Fibroblast of skin of back (primary cell): ENCODE measurements at places on chromosomes 11 and 22.

DNA sequence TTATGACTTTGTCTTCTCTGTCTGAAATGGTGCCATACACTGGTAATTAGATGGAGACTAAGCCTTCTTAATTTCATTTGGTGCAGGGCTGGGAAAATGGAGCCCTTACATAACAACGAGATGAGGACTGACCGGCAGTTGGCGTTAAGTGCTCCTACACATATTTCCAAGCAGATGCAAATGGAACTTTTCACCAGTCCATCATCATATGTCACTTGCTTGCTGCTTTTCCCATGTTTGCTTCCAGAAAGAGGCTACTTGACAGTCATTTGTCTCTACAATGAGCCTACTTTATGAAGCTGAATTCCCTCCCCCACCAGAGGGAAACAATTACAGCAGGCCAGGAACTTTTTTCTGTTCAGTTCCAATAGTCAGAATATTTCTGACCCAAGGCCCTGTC is 32.6 kb downstream of the SVIP start:
- no peak for DNase-seq

GRCh38 chr22:33781411-33781810 is 138.9 kb downstream of the LARGE1 start:
- DNase-seq = peak; percentile 35

GRCh38 chr11:12999597-12999996 is 9.5 kb upstream of the RASSF10 start:
- DNase-seq = no peak

DNA sequence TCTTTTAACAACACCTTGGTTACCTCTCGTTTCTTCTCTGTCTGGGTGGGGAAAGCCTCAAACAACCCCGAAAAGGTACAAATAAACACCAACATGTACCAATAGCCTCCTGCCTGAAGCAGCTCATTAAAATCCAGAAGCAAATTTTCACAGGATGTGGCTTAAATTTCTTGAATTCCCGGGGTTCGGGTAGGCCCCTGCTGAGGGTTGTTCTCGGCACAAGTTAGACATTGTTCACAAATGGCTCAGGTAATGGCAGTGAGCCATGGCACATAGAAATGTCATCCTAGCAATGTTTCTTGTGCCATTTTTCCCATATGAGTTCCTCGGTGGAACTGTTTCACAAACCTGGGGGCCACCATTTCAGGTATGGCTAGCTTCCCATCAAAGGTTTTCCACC is 19.7 kb upstream of the GLYATL1 start:
- peak; percentile 52 for DNase-seq

GRCh38 chr11:134584706-134585445 is 172.8 kb upstream of the B3GAT1 start:
- no peak for DNase-seq

GRCh38 chr11:85665733-85666132 is 804 bp upstream of the CREBZF start:
- DNase-seq = no peak

DNA sequence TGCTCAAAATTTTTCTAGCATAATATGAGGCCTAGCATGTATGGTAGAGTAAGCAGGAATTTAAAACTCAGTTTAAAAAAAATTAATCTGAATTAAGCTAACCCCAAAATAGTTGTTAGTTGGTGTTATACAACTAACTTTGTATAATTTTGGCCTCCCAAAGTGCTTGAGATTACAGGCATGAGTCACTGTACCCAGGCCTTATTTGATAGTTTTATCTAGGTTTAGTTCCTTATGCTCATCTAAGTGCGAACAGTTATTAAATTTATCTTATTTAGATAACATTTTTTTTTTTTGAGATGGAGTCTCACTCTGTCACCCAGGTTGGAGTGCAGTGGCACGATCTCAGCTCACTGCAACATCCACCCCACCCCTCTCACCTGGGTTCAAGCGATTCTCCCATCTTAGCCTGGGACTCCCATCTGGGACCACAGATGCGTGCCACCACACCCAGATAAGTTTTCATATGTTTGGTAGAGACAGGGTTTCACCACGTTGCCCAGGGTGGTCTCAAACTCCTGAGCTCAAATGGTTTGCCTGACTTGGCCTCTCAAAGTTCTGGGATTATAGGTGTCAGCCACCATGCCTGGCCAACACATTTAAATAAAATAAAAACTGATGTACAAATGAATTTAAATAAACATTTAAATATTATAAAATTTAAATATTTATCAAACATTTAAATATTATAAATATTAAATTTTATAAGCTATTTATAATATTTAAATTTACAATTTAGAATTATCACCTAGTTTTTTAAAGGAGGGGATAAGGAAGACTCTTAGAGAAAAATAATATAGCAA is 7.5 kb downstream of the IL18 start:
- no peak for DNase-seq

- no peak for DNase-seq
Measured at GRCh38 chr11:17550450-17551346, 3.6 kb downstream of the OTOG start.

DNA sequence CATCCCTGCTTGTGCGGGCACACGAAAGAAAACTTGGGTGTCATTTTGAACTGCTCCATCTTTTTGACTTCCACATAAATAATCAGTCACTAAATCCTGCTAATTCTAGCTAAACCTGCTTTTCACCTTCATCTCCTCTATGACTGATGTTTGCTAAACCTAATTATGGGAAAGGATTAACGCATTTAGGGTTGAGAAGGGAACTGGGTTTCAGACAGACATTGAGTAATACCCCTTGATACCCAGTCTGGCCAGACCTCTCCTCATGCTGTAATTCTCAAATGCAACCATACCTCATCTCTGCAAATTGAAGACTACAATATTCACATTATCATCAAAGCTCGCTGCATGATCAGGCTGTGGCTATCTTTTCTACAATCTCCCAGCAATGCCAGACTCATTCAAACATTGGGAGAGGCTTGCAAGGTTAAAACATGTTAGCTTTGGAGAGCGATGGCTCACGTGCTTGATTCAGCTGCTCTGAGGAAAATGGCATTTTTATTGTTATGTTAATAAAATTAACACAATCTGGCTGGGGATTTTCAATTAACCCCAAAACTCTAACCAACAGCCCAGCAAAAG is 2.4 kb downstream of the HPS4 start:
- DNase-seq = no peak

GRCh38 chr11:117428856-117429229 is 101.2 kb downstream of the CEP164 start:
- no peak for DNase-seq

DNA sequence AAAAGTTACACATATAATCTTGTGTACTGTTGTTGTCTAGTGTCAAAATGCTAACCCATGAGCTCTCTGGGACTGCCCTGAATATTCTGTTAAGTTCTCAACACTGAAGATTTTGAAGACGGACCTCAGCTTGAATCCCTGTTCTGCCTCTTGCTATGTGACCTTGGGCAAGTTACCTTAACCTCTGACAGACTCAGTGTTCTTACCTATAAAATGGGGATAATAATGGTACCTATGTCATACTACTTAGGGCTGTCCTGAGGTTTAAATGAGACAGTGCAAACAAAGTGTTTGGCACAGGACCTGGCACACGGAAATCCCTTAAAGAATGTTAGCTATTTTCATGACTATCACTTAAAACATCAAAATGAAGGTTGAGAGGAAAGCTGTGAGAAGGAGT is 11.3 kb downstream of the TMEM218 start:
- no peak for DNase-seq

- no peak for DNase-seq
Measured at GRCh38 chr11:110089617-110090282, 3.4 kb upstream of the ZC3H12C start.

DNA sequence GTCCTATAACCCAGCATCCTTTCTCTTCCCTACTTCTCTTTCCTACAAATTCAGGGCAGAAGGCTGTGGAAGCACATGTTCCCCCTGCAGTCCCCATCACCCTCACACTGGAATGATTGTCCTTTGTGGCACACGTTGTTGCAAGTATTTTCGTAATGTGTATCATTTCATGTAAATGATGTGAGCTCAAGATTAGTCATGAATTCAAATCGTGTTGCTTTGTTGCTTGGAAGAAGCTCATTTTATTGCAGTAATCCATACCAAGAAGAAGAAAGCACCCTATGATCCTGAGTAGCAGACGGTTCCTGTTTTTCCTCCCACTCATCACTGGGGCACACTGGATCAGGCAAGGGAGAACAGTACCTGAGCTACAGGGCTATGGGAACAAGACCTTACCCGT is 173.4 kb downstream of the NCAM1 start:
- no peak for DNase-seq

DNA sequence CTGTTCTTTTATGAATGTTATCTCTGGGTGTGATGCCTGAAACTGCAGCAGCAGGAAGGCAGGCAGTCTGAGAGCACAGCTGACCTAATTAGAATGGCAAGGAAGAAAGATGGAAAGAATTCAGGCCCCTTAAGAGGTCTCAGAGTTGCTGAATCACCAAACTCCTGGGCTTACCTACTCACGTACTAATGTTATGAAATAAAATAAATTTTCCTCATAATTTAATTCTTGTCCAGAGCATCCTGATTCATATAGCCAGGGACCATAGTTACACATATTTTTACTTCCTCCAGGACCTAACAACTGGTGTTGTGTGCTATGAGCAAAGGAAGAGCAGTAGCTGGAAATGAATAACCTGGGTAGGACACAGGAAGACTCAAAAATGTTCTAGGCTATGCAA is 41.9 kb downstream of the SNX19 start:
- peak; percentile 75 for DNase-seq

GRCh38 chr11:72821221-72821919 is 7.2 kb downstream of the ATG16L2 start:
- no peak for DNase-seq

DNA sequence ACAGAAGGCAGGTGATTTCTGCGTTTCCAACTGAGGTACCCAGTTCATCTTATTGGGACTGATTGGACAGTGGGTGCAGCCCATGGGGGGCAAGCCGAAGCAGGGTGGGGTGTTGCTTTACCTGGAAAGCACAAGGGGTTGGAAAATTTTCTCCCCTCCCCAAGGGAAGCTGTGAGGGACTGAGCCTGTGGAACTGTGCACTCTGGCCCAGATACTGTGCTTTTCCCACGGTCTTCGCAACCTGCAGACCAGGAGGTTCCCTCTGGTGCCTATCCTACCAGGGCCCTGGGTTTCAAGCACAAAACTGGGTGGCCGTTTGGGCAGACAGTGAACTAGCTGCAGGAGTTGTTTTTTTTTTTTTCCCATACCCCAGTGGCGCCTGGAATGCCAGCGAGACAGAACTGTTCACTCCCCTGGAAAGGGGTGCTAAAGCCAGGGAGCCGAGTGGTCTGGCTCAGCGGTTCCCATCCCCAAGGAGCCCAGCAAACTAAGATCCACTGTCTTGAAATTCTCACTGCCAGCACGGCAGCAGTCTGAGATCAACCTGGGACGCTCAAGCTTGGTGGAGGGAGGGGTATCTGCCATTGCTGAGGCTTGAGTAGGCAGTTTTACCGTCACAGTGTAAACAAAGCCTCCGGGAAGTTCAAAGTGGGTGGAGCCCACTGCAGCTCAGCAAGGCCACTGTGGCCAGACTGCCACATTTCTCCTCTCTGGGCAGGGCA is 97.2 kb downstream of the JRKL start:
- peak; percentile 60 for DNase-seq

DNA sequence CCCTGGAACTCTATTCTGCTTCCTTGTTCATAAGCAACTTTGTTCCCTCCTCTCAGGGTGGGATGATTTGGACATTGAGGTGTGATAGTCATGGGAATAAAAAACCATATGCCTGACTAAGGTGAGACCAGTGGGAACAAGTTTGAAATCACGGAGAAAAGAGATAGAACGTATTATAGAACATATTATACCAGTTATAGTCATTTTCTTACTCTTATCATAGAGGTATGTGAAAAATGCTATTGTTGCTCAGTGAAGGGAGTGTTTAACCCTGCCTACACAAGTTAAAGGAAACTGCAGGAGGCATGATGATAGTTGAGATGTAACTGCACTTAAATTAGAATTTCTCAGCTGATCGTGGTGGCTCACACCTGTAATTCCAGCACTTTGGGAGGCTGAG is 15.5 kb downstream of the OR6Q1 start:
- DNase-seq = no peak

DNA sequence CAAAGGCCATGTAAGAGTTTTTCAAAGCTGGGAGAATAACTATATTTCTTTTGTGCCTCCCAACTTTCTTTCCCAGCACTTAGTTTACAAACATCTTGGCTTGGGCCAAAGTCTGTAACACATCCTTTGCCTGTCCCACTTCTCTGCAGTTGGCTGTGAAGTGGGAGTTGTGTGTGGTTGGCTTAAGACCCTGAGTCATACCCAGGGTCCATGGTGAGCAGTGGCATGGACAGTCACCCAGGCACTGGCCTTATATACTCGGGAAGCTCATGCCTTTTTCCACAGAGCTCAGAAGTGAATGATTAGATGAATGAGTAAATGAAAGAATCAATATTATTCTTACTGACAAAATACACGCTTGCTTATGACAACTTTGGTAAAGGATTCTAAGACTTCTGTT is 231.4 kb downstream of the BLID start:
- DNase-seq = peak; percentile 73

DNA sequence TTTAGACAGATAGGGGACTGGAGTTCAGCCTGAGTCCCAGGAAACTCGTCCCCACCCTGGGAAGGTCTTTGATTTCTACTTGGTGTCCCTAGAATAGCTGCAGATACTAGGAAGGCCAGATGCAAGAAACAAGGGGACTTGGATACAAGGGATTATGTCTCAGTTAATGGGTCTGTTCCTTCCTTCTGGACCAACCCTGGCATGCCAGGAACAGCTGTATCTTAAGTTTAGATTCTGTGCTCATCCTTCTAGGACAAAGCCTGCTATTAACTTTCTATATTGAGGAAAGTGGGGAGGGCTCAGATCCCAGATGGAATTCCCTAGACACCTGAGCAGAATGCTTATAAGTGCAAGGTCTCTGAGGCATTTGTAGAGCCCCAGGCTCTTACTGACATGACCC is 3.9 kb upstream of the OR52M1 start:
- DNase-seq = no peak

DNA sequence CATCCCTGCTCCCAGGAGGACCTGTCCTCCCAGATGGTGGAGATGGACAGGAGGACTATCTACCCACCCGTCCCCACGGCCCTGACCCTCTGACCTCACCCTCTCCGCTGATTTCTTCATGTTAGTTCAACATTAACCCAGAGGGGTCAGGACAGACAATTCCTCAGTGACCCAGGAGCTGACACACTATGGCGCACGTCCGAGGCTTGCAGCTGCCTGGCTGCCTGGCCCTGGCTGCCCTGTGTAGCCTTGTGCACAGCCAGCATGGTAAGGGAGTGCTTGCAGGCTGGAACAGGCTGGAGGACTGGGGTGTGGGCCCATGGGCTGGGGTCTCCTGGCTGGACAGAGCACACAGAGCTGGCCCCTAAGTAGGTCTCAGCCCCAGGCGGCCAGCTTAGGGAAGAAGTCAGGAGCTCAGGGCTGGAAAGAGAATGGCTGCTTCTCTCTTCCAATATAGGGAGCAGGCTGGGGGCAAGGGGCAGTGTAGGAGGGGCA is at the start of gene F2:
Gene F2, plus strand, starts transcription at position 166 of the 495 bp plus-strand sequence. Its CDS starts 23 bp downstream, at position 189.
- no peak for DNase-seq
